Articular chondrocyte of knee joint (primary cell): ENCODE measurements at places on chromosomes 2 and 18. TPM values are rescaled to one million over a fixed set of nuclear protein-coding genes. Genes with fewer than 3 reads are reported as not detected.

G6PC2 gene
- not detected in 2 replicates for total RNA-seq

ICA1L gene
- 11.5 and 12.5 TPM in 2 replicates for total RNA-seq

CCDC121 gene
- 1.8 and 2.3 TPM in 2 replicates for total RNA-seq

RIT2 gene
- not detected in 2 replicates for total RNA-seq

ASB3 gene
- 22.7 and 29.1 TPM in 2 replicates for total RNA-seq

NEU2 gene
- not detected in 2 replicates for total RNA-seq
